Neural crest cell (in vitro differentiated cells): ENCODE measurements at places on chromosomes 12 and 14.

DNA sequence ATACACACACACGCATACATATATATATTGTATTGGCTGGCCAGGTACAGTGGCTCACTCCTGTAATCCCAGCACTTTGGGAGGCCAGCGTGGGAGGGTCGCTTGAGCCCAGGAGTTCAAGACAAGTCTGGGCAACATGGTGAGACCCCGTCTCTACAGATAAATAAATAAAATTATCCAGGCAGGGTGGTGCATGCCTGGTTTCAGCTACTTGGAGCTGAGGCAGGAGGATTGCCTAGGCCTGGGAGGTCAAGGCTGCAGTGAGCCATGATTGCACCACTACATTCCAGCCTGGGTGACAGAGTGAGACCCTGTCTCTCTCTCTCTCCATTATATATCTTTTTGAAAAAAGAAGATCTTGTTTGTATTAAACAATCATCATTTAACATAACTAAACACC lies 4.6 kb upstream of the SYNE3 start:
- no peak for DNase-seq

- no peak for DNase-seq
Measured at GRCh38 chr12:5210179-5210922, 166.7 kb downstream of the KCNA5 start.

- DNase-seq, result no peak
Measured at GRCh38 chr14:92603309-92604242, 90.0 kb downstream of the RIN3 start.

DNA sequence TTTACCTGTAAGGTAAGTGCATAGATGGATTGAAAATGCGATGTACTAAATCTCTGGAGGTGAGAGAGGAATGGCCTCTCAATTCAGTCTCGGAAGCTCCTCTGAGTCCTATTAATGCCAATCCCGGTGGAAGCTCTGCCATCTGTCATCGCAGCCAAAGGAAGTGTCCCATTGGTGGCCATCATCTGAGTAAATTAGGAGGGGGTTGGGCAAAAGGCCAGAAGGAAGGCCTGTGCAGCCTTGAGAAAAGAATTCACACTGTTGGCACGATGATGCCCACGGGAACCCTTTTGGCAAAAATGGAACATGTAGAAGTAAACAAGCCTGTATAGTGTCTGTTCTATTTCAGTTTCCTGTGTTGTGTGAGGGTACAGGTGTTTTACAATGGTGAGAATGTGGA lies 494.8 kb downstream of the NELL2 start:
- no peak for DNase-seq

DNA sequence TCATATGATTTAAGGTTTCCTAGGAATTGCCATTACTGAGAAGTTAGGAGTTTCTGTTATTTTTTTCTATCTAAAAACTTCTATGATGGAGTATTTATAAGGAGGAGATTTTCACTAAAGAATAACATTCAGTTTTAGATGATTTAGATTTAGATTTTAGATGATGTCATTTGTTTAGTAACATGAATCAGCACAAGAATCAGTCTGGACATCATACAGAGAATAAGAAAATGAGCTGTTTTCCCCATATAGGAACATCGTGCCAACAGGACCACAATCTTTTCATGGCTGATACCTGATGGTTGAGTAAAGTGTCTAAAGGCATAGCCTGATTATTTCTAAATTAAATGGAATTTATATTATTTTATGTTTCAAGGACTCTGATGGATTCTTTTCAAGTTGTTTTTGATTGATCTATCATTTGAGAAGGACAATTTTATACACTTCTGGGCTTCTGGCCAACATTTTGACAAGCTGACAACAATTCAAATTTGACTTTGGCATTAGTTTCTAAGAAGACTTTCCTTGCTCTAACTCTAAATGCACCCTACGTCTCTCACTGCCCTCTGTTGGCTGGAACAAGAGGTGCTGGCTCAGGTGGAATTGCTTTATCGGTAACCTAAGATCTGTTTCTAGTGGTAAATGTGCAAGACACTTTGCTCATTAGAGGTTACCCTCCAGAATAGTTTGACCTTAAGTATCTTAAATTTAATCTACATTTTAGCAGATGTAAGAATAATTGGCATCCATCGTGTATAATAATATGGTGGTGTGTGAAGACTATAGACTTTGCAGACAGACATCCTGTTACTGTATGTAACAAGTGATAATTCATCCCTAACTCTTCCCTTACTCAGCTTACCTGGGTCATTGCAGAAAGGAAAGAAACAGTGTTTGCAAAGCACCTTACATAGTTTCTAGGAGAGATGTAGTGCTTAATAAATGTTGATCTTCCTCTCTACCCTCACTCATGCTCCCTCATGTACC lies 42.8 kb upstream of the CPSF6 start:
- no peak for DNase-seq

DNA sequence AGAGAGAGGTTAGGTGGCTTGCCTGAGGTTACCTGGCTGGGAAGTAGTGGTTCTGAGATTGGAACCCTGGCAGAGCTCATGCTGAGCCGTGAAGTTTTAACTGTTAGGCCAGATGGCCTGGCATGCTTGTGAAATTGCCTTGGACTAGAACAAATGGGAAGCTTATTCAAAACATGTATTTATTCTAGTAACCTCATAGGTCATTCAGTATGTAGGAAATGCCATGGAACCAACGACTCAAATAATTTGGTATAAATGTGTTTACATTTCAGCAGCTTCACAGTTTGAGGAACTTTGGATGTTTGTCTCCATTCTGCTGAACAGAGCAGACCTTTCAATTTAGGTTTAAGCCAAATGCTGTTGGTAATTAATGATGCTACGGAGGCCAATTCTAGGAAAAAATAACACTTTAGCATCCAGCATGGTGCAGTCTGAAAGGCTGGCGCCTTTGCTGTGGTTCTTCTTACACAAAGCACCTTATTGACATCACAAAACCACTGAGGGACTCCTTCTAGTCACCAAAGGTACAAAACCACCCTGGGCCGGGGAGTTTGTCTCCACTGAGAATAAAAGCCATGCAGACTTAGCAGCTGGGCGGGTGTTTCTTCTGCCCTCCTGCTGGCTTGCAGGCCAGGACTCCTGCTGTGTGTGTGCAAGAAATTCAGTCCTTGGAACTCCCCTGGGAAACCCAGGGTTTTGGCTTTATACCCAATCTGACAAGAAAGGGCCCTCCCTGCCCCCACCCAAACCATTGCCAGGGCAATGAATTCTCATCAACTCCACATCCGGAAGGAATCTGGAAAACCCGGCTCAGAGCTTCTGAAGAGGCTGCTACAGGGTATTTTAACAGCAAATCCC lies 64.2 kb downstream of the ELK3 start:
- no peak for DNase-seq

DNA sequence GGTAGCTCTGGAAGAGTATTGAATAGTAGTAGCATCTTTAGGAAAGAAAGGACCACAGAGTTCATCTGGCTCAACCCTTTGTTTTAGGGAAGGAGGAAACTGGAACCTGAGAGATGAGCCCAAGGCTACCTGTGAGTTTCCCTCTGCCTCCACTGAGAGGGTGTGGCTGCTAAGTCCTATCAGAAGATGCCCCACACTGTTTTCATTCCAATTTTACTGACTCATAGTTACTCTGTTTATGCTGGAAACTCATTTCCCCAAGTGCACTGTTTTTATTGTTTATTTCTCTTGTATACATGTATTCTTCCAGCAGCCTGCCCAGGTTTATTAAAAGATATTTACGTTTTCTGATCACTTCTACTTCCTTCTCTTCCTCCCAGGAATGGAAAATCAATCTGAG lies 127.4 kb upstream of the ARHGAP5 start:
- no peak for DNase-seq

DNA sequence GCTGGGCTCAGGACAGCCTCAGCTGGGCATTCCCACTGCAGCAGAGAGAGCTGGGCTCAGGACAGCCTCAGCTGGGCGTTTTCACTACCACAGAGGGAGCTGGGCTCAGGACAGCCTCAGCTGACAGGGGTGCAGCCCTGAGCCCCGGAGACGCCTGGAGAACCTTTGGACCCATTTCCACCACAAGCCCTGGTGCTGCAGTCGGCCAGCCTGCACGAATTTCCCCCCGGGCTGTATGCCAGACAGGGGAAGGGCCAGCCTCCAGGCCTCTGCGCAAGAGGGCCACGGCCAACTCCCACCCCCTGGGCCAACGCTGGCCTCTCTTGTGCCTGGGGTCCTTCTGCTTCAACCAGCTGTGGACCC lies 2.6 kb upstream of the C14orf180 start:
- no peak for DNase-seq

DNA sequence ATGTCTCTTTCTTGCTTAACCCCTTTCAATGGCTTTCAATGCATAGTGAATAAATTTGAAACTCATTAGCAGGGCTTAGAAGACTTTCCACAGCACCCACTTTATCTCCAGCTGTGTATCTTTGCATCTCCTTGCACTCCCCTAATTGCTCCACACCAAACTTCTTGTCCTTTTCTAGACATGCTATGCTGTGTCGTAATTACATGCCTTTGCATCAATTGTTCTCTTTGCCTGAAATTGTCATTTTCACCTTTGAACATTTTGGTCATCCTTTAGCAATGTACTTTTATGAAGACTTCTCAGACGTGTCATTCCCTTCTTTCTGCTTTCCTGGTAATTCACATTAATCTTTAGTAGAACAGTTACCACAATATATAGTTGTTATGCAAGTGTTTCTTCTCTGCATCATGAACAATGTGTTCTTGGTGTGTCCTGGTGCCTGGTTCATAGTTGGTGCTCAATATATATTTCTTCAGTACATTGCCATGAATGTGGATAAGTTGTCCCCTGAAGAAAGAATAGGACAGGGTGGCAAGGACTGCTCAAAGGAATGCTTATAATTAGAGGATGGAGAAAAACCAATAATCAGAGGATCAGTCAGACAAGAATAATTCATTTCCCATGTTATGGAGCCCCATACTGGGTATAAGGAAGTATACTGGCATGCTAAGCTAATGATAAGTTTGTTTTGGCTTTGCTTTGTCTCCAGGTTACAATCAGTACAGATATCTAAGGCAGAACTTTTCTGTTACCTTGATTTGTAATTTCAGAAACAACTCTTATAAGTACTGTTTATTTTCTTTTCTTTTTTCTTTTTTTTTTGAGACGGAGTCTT lies 27.2 kb downstream of the ARF6 start:
- DNase-seq, result no peak

GRCh38 chr12:131095826-131096680 lies 142.3 kb downstream of the ADGRD1 start:
- no peak for DNase-seq

DNA sequence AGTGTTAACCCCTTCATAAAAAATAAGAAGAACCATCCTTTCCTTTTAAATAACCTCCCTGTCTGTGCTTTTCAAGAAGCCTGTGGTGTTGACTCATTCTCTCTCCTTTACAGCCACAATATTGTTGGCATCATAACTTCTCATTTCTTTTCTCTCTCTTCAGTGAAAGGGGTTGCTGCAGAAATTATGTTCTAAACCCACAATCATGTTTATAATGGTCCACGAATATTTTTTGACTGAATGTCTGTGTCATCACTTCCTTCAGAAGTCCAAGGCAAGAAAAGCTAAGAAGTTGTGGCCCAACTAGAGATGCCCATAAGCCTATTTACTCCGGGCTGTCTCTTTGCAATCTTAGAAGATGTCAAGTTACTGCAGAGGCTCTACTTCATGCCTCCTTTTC lies 488.3 kb downstream of the APAF1 start:
- no peak for DNase-seq

- no peak for DNase-seq
Measured at GRCh38 chr14:99143126-99143525, 128.9 kb downstream of the BCL11B start.

GRCh38 chr12:111636209-111636945 lies 37.3 kb upstream of the ATXN2 start:
- DNase-seq, result peak; percentile 10

- DNase-seq, result no peak
Measured at GRCh38 chr12:25712169-25712568, 159.1 kb upstream of the LMNTD1 start.

GRCh38 chr12:112353393-112353792 lies 28.8 kb downstream of the HECTD4 start:
- no peak for DNase-seq

DNA sequence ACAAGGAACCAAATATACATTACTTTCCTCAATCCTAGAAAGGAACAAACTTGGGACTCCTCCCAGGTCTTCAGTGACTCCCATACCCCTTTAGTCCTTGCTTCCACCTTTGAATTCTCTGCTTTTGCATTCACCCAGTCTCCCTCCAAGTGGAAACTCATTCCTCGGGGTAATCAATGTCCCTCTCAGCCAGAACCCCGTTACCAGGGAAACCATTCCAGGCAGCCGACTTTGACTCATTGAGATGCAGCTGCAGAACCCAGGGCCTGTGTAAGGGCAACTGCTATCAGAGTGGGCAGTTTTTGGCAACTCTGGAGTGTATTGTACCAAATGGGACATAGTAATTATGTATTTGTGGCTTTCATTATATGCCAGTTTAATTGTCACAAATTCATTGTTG lies 186.2 kb downstream of the NRXN3 start:
- peak; percentile 26 for DNase-seq

GRCh38 chr12:32737715-32738114 lies 18.0 kb downstream of the YARS2 start:
- DNase-seq, result no peak

DNA sequence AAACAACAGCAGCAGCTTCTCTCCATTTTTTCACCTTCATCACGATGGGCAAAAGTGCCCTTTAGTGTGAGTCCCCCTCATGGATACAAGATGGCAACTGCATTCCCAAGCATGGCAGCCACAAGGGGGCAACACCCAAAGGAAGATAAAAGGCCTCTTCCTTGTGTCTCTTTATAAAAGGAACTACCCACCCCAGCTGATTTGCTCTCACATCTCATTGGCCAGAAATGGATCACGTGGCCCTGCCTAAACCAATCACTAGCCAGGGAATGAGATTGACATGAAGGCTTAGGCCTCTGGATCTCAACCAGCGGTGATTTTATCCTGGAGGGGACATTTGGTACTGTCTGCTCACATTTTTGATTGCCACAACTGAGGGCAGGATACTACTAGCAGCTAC lies 21.9 kb upstream of the IFT81 start:
- peak; percentile 36 for DNase-seq

- DNase-seq, result no peak
Measured at GRCh38 chr14:97381309-97381708, 584.1 kb downstream of the VRK1 start.

GRCh38 chr14:31934767-31935266 lies 142.3 kb upstream of the ARHGAP5 start:
- peak; percentile 18 for DNase-seq

GRCh38 chr12:780750-781379 lies 28.5 kb downstream of the WNK1 start:
- no peak for DNase-seq

DNA sequence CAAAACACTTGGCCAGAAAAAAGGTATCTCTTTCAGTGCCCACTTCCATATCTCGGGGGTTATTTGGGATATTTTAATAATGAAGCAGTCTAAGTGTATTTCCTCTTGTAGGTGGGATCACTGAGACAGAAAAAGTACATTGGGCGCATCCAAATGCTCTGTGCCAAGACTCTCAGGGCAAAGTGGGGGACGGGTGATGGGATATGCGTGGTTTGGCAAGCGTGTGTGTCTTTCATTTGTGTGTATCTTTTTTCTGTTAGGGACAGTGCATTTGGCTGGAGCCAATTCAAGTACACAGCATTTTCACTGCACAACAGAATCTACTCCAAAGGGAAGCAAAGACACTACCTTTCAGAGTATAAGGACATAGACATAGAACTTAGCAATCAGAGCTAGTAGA lies 29.3 kb downstream of the SSPN start:
- DNase-seq, result no peak
